AML-193 (cell line): ENCODE measurements at places on chromosomes 3 and 15.

GRCh38 chr3:186329589-186329988, 32.4 kb downstream of the DGKG start:
- no peak for DNase-seq

- peak; percentile 10 for DNase-seq
Observed at GRCh38 chr3:186959029-186959624, 28.8 kb downstream of the ST6GAL1 start.

DNA sequence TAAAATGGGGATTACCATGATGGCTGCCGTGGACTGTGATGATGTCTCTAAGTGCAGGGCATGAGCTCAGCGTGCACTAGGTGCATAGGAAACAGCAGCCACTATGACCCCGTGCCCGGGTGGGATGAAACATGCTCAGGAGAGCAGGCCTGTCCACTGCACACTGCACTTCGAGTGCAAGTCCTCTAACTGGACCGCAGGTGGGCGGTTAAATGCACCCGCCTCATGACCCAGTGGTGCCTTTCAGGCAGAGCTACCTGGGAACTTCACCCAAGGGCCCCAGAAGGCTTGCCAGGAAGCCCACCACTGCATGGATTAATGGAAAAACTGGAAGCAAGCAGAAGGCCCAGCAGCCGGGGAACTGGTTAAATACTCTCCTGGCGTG, 34.0 kb downstream of the PRKCD start:
- no peak for DNase-seq

DNA sequence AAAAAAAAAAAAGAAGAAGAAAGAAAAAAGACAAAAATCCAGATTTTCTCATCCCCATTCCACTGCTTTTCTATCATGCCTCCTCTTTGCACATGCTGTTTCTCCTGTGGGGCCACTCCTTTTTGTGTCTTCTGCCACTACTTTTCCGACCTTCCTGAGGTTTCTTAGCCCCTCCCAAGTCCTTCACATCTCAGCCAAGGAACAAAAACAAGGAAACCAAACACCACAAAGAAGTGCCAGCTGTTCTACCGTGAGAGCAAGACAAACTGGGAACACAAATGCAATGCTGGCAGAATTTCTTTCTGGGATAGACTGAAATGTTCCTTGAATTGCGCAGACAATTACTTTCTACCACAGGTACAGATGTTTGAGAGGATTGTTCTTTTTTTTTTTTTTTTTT, 83.2 kb downstream of the MB21D2 start:
- no peak for DNase-seq

DNA sequence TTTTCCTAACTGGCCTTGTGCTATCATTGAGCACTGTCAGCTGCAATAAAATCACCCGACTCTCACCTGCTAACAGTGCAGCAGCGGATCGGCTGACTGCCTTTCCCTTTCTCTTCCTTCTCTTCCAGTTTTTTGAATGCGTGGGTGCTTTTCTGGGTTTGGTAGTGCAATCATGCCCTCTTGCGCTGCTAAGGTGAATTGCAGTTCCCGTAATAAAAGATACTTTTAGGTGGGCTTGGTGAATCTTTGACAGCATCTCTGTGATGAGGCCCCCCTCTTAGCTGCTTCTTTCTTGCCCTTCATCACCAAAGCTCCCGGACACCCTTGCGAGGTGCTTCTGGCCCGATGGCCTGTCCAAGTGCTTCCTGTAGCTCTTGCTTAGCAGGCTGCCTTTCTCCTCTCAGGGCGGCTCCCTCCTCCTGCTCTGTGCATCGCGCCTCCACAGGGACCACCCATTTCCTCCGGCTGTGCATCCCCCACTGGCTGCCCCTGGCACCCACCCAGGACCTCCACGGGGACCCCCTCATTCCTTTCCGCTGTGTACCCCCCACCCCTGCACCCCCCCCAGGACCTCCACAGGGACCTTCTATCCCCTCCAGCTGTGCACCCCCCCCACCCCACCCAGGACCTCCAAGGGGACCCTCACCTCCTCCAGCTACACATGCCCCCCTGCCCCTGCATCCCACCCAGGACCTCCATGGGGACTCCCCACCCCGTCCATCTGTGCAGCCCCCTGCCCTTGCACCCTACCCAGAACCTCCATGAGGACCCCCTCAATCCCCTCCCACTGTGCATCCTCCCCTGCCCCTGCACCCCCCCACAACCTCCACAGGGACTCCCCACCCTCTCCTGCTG, 50.8 kb upstream of the RPL32 start:
- DNase-seq: peak; percentile 55

GRCh38 chr3:99640214-99640851, 1.9 kb downstream of the COL8A1 start:
- no peak for DNase-seq

- no peak for DNase-seq
Observed at GRCh38 chr15:83887404-83887803, 233.5 kb downstream of the ADAMTSL3 start.
